ENCODE measurements at places on chromosomes 3 and 15.

GRCh38 chr15:40277471-40277870, 5.4 kb downstream of the ANKRD63 start:
- DNase-seq = no peak

DNA sequence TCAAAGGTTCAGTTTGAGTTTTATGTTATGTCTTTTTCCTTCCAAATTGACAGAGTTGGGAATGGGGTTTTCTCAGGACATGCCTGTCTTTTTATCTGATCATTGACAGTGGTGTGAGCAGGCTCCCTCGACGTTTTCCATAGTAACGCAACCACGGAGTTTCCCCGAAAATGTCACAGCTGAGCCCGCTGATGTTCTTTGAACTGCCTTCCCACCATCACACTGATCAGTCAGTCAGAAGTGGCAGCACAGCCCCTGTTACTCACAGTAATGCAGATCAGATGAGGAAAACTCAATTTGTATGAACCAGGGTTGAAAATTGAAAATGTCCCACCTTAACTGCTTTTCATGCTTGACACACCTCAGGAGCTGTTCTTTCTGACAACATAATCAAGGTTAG, 210.4 kb downstream of the NECTIN3 start:
- no peak for DNase-seq

- DNase-seq = no peak
Measured at GRCh38 chr3:172340583-172340982, 107.7 kb downstream of the GHSR start.

DNA sequence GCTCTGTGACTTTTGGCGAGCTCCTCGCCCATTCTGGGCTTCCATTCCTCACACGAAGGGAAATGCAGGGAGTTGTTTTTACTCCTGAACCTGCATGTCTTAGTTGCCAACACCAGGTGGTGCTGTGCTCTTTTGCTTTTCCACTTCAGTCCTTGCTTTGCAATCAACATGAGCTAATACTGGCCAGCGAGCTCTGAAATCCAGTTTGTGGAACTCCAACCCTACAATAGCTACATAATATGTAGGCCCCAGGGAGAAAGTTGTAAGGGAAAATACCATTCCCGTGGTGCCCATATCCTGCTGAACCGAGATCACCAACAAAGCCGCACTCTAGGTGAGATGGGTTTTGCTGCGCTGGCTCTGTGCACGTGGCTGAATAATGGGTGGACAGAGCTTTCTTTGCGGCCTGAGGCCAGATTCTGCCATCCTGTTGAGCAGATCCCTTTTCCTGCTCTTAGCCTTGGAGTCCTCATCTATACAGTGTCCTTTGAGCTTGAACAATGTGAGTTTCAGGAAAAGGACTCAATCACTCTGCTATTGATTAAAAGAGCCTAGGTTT, 25.0 kb downstream of the LSM3 start:
- DNase-seq = no peak

- DNase-seq = no peak
Measured at GRCh38 chr3:125150525-125151441, 61.8 kb downstream of the SLC12A8 start.

DNA sequence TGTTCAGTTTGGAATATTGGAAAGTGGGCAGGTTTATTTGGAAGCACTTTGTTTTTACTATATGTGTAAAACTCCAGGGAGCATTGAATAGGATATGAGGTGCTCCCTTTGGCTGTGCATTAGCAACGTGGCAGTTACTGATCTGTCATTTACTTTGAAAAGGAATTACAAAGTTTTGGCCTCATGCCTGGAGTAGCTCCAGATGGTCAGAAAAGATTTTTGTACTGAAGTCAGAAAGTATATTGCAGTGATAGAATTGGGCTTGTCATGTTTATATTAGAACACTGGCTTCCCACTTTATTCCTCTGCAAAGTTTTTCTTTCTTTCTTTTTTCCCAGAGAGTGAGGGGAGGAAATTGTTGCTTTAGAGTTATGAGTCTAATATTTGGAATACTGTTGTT, 26.1 kb downstream of the FNDC3B start:
- DNase-seq = no peak

- DNase-seq = no peak
Measured at GRCh38 chr3:146468234-146468633, 1.1 kb downstream of the PLSCR2 start.
